ENCODE measurements at places on chromosomes 2 and 18. TPM values are rescaled to one million over a fixed set of nuclear protein-coding genes. Genes with fewer than 3 reads are reported as not detected.

GRCh38 chr2:120441744-120442471 is 96.0 kb downstream of the INHBB start:
- no peaks in the 10 kb centered on the region for H3K36me3 ChIP-seq
- DNase-seq, result no peak
- no peak overlapping the region for H3K4me3 ChIP-seq
- H3K27me3 ChIP-seq, result peaks cover 29% of the 10 kb centered on the region
- H3K27ac ChIP-seq, result no peak overlapping the region
- peaks cover 3% of the 10 kb centered on the region for H3K4me1 ChIP-seq

The RNF144A gene
- total RNA-seq, result 7.3 TPM

The COL5A2 gene
- total RNA-seq, result 1,030 TPM

DNA sequence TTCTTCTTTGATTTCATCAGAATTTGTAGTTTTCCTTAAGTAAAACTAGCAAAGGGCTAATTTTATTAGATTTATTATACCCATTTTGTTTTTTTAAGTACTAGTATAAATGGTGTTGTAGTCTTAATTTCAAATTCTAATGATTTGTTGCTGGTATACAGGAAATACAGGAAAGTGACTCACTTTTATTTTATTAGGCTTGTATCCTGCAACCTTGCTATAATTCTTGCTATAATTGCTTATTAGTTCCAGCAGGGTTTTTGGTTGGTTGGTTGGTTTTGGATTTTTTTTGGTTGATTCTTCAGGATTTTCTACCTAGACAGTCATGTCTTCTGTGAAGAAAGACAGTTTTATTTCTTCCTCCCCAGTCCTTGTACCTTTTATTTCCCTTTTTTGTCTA is 110.6 kb upstream of the IL1R2 start:
- DNase-seq, result no peak
- peaks cover 76% of the 10 kb centered on the region for H3K36me3 ChIP-seq
- no peaks in the 10 kb centered on the region for H3K27me3 ChIP-seq
- H3K4me3 ChIP-seq, result no peak overlapping the region
- H3K27ac ChIP-seq, result no peak overlapping the region

The AFTPH gene
- total RNA-seq, result 20.4 TPM

The PAX8 gene
- not detected for total RNA-seq

- H3K36me3 ChIP-seq, result no peaks in the 10 kb centered on the region
- H3K27ac ChIP-seq, result no peak overlapping the region
- no peaks in the 10 kb centered on the region for H3K4me1 ChIP-seq
- no peak overlapping the region for H3K4me3 ChIP-seq
- no peak for DNase-seq
Measured at GRCh38 chr2:28510184-28510583, 14.3 kb downstream of the PLB1 start.

- DNase-seq, result no peak
- no peak overlapping the region for H3K4me3 ChIP-seq
- no peaks in the 10 kb centered on the region for H3K4me1 ChIP-seq
- no peak overlapping the region for H3K27ac ChIP-seq
- no peaks in the 10 kb centered on the region for H3K27me3 ChIP-seq
Measured at GRCh38 chr2:168350380-168350779, 103.0 kb upstream of the STK39 start.

DNA sequence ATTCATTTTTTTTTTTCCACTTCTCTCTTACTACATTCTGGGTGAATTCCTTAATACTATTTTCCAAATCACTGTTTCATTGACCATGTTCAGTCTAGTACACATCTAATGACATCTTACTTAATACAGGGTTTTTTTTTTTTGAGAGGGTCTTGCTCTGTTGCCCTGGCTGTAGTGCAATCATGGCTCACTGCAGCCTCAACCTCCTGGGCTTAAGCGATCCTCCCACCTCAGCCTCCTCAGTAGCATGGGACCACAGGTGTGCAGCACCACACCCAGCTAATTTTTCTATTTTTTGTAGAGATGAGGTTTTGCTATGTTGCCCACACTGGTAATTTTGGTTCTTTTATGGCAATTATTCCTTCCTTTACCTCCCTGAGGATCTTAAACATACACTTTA is 29.4 kb downstream of the FBXO11 start:
- H3K4me3 ChIP-seq, result no peak overlapping the region
- DNase-seq, result no peak
- no peaks in the 10 kb centered on the region for H3K36me3 ChIP-seq
- no peak overlapping the region for H3K27ac ChIP-seq
- H3K4me1 ChIP-seq, result no peaks in the 10 kb centered on the region

- H3K36me3 ChIP-seq, result peaks cover 6% of the 10 kb centered on the region
- no peaks in the 10 kb centered on the region for H3K27me3 ChIP-seq
- DNase-seq, result no peak
- peaks cover 24% of the 10 kb centered on the region for H3K4me1 ChIP-seq
- no peak overlapping the region for H3K27ac ChIP-seq
Measured at GRCh38 chr2:69225933-69226332, 161.1 kb downstream of the GFPT1 start.

DNA sequence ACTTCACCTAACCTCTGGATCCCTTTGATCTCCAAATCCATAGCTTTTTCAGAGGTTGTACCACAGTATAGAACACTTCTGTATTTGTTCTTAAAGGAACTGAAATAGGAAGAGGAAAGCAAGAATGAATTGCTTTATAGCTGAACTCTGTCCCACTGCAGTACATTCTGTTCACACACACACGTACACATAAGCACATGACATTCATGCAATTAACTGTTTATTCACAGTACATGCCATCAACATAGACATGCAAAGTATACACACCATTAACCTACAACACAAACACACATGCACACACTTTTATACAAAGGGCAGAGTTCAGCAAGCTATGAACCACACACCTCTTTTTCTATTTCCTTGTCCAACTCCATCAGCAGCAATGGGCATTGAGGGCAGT is 43.2 kb downstream of the MRPL33 start:
- H3K27ac ChIP-seq, result no peak overlapping the region
- H3K27me3 ChIP-seq, result no peaks in the 10 kb centered on the region
- no peak overlapping the region for H3K4me3 ChIP-seq
- H3K36me3 ChIP-seq, result no peaks in the 10 kb centered on the region
- H3K4me1 ChIP-seq, result peaks cover 12% of the 10 kb centered on the region

The CDK5R2 gene
- not detected for total RNA-seq

GRCh38 chr2:207881902-207882301 is 112.2 kb upstream of the FZD5 start:
- no peaks in the 10 kb centered on the region for H3K27me3 ChIP-seq
- no peak overlapping the region for H3K4me3 ChIP-seq
- DNase-seq, result no peak
- no peaks in the 10 kb centered on the region for H3K4me1 ChIP-seq
- no peak overlapping the region for H3K27ac ChIP-seq

- H3K4me3 ChIP-seq, result no peak overlapping the region
- H3K4me1 ChIP-seq, result no peaks in the 10 kb centered on the region
- no peaks in the 10 kb centered on the region for H3K36me3 ChIP-seq
- H3K27me3 ChIP-seq, result no peaks in the 10 kb centered on the region
- no peak overlapping the region for H3K27ac ChIP-seq
Measured at GRCh38 chr2:122988395-122989221, 1036.5 kb upstream of the CNTNAP5 start.

DNA sequence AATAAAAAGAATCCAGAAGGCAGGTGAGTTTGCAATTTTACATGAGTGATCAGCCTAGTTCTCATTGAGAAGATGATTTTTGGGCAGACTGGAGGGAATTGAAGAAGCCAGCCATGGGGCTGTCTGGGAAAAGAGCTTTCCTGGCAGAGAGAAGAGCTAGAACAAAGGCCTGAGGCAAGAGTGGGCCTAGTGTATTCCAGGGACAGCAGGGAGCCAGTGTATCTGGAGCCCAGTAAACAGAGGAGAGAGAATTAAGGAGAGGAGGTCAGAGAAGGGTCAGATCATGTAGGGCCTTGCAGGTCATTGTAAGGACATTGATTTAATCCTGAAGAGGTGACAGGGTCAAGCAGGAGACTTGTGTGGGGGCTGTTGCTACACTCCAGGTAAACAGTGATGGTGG is 195.8 kb downstream of the SATB2 start:
- 0 out of 2 replicates have a peak overlapping the region, but pooled peaks have one; percentile 34 for H3K27ac ChIP-seq
- H3K36me3 ChIP-seq, result no peaks in the 10 kb centered on the region
- no peak for DNase-seq
- H3K27me3 ChIP-seq, result no peaks in the 10 kb centered on the region
- H3K4me1 ChIP-seq, result peaks cover 7% of the 10 kb centered on the region

DNA sequence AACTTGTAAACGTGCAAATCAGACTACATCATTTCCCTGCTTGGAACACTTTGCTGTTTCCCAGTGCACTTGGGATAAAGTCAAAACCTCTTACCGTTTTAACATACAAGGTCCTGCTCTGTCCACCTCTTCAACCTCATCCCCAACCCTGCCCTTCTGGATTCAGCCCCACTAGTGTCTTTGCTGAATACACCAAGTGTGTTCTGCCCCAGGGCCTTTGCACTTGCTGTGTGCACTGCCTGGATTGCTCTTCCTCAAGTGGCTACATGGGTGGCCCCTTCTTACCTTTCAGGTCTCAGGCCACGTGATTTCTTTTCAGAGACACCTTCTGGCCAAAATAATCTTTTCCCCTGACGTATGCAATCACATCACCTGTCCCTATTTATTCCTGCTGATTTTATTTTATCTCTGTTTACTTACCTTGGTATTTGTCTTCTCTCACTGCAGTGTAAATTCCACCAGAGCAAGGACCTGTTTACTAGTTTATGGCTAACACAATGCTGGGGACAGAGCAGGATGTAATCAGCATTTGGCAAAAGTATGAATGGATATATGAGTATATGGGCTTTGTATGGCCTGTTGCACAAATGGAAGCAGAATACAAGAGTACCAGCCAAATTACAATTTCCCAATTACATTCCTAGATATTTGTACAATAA is 63.9 kb downstream of the MAPK4 start:
- no peak for DNase-seq
- H3K27ac ChIP-seq, result no peak overlapping the region
- H3K27me3 ChIP-seq, result 0 out of 2 replicates have a peak, but pooled peaks cover 3% of the 10 kb centered on the region
- H3K4me1 ChIP-seq, result no peaks in the 10 kb centered on the region
- no peaks in the 10 kb centered on the region for H3K36me3 ChIP-seq

DNA sequence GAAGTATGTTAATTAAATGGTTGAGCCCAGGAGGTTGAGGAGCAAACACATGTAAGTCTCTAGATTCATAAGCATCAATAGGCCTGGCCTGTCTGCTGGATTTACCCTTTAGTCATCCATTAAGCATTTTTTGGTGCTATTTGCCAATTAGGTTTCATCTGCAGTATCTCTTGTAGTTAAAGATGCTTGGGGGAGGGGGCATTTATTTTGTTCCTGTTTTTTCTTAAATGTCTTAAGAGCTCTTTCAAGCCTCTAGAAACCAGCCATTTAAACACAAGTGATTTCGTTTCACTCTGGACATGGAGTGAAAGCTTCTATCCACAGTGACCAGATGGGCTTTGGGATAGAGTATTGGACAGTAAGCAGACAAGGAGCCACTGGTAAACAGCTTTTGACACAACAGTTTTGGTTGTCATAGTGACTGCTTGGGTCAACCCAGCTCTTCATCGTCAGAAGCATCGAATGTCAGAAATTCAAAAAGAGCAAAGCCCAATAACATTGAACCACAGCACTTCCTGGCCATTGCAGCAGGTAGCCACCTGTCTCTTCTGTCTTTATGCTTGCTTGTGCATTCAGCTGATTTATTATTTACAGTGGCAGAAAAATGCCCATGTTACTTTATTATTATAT is 4.9 kb downstream of the QPCT start:
- no peak for DNase-seq
- peaks cover 11% of the 10 kb centered on the region for H3K4me1 ChIP-seq
- no peaks in the 10 kb centered on the region for H3K36me3 ChIP-seq
- H3K4me3 ChIP-seq, result no peak overlapping the region
- no peak overlapping the region for H3K27ac ChIP-seq

DNA sequence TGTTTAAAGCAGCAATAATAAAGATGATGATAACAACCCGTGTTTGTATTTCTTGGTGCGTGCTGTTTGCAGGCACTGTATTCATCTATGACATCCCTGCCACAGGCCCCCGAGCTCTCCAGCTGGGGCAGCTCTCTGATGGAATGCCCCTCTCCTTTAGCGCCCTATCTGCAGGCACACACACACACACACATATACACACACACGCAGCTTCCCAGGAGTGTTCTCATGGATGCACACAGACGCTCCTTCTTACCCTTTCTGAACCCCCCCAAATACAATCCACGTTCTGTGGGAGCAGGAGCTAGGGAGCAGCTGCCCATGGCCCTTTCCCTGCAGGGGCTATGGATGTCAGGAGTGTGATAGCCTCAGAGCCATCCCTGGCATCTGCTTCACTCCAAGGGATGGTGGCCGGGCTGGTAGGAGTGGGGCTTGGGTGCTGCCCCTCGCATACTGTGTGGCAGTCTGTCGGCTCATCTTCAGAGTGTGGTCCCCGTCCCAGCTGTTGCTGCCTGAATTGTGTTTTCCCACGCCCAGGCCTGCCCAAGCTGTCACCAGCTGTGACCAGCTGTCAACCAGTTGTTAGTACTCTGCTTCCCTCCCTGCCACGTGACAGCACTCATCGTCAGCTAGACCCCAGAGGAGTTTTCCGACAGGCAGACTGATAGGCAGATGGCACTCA is 50.8 kb upstream of the MYCN start:
- no peak overlapping the region for H3K27ac ChIP-seq
- no peaks in the 10 kb centered on the region for H3K36me3 ChIP-seq
- H3K4me1 ChIP-seq, result no peaks in the 10 kb centered on the region
- H3K27me3 ChIP-seq, result no peaks in the 10 kb centered on the region
- DNase-seq, result no peak
- H3K4me3 ChIP-seq, result no peak overlapping the region

GRCh38 chr18:75226286-75226955 is 15.8 kb downstream of the TSHZ1 start:
- no peak for DNase-seq
- H3K27me3 ChIP-seq, result no peaks in the 10 kb centered on the region
- H3K36me3 ChIP-seq, result peaks cover 4% of the 10 kb centered on the region
- H3K27ac ChIP-seq, result no peak overlapping the region
- peaks cover 17% of the 10 kb centered on the region for H3K4me1 ChIP-seq
- no peak overlapping the region for H3K4me3 ChIP-seq

The UGT1A4 gene
- not detected for total RNA-seq

GRCh38 chr2:3294493-3294892 is 83.1 kb downstream of the EIPR1 start:
- no peak overlapping the region for H3K27ac ChIP-seq
- DNase-seq, result no peak
- H3K27me3 ChIP-seq, result no peaks in the 10 kb centered on the region
- no peak overlapping the region for H3K4me3 ChIP-seq

DNA sequence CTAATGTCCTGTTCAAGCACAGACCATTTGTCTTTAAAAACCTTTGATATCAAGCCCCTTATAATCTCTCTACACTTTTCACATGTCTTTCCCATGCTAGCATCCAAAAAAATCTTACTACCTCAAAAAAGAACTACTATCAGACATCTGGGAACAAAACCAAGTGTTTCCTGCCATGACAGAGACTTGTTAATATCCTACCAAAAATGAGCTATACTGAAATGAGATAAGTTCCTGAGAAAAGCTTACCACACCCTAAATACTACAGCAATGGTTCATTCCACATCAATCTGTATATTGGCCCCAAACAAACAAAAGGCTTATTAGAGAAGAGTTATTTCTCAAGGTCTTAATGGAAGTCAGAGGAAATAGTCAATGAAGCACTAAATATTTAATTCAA is 230.1 kb downstream of the DYM start:
- no peaks in the 10 kb centered on the region for H3K36me3 ChIP-seq
- no peak overlapping the region for H3K4me3 ChIP-seq
- no peak overlapping the region for H3K27ac ChIP-seq
- no peak for DNase-seq
- no peaks in the 10 kb centered on the region for H3K27me3 ChIP-seq

The RBM43 gene
- 3.7 TPM for total RNA-seq
